ENCODE measurements at places on chromosomes 4 and X.
A peak's percentile ranks its signal among the peaks of the same experiment; 100 is the strongest.

- DNase-seq = no peak
Observed at GRCh38 chr4:5869966-5870619, 22.8 kb downstream of the CRMP1 start.

DNA sequence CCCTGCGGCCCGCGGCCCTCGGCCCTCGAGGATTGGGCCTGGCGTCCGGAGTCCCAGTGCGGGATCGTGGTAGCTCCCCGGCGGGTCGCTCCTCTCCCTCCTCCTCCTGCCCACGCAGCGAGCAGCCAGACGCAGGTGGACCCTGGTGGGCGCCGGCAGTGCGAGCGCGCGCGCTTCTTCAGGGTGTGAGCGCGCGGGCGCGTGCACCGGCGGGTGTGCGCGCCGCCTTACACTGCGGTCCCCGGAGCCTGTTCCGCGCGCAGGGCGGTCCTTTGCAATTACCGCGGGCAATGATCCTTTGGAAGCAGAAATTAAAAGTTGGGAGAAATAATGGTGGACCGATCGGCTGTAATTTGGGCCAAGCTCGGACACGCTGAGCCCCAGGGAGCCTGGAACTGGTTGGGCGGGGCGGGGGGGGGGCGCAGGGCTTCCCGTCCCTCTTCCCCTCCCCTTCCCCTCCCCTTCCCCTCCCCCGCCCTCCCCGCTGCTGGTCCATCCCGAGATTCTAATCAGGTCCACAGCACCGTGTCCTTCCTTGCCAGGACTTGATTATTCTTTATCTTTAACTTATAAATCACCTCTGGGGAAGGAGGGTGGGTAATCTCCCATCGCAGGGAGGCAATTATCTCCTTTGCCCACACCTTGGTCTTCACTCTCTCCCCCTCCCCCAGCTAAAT, 1.6 kb upstream of the NKX1-1 start:
- DNase-seq = no peak

- no peak for DNase-seq
Observed at GRCh38 chrX:17655211-17656034, 81.9 kb upstream of the SCML1 start.

- DNase-seq = no peak
Observed at GRCh38 chrX:15511563-15511962, 11.0 kb downstream of the BMX start.

GRCh38 chrX:85815203-85815751, 232.1 kb downstream of the CHM start:
- no peak for DNase-seq

- no peak for DNase-seq
Observed at GRCh38 chrX:123771449-123772064, 38.7 kb upstream of the THOC2 start.

DNA sequence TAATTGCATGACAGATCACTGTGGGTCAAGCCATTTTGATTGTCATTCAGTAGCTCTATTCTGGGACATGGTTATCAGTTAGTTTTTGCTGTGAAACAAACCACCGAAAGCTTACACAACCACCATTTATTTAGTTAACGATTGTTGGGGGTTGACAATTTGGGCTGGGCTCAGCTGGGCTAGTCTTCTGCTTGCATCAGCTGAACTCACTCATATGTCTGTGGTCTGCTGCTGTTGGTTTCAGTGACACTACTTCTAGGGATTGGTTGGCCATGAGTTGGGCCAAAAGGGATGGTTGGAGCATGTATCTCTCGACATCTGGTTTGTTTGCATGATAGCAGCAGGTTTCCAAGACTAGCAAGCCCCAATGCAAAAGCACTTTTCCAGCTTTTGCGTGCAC, 5.3 kb upstream of the SMIM10 start:
- no peak for DNase-seq

DNA sequence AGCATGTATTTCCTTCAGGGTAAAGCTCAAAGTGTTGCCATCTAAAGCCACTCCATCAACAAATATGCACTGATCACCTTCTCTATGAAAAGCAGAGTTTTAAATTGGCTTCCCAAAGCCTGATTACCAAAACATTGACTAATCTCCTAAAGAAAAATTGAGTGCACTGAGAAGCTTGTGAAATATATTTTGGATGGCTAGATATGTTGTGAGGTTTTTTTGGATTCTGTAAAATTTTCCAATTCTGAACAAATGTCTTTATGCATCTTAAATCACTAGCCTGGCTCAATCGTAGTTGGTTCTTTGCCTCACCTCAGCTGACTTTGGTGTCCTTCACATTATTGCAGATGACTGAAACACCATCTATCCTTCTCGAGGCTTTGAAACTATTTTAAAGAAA, 14.9 kb upstream of the EXOSC9 start:
- DNase-seq = no peak

DNA sequence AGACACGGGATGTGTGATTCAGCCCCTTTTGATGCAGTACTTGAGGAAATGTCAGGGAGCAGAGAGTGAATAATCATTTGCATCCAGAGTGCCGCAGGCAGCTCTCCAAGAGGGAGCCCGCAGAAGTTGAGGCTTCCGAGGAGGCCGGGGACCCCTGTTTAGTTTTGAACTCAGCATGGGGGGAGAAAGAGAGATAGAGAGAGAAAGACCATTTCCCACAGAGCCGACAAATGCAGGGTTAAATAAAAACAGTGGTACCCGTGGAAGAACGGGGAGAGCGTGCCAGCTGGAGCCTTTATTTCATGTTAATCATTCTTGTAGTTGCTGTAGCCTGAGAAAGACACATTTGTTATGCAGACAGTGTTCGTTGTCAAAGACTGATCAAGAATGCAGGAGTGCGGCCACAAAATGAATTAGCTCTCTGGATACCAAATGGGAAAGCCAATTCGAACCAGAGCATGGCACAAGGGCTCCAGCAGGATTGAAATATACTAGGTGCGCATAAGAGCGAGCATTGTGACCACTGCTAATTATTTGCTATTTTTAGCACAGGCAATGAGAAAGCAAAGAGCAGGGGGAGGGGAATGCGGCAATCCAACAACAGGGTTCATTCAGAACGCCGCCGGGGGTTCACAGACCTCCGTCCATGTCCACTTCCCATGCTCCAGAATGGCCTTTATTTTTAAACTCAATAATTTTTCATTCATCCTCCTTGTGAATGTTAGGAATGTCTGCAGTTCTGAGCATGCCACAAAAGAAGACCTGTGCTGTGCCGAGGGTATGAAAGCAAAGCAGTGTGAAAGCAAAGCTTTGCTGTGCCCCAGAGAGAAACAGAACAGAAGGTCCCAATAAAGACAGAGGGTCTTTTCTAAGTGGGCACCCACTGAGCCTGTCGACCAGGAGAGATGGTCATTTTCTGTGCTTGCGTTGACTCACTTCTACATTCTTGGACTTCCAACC, 243.9 kb upstream of the VCX3A start:
- no peak for DNase-seq

DNA sequence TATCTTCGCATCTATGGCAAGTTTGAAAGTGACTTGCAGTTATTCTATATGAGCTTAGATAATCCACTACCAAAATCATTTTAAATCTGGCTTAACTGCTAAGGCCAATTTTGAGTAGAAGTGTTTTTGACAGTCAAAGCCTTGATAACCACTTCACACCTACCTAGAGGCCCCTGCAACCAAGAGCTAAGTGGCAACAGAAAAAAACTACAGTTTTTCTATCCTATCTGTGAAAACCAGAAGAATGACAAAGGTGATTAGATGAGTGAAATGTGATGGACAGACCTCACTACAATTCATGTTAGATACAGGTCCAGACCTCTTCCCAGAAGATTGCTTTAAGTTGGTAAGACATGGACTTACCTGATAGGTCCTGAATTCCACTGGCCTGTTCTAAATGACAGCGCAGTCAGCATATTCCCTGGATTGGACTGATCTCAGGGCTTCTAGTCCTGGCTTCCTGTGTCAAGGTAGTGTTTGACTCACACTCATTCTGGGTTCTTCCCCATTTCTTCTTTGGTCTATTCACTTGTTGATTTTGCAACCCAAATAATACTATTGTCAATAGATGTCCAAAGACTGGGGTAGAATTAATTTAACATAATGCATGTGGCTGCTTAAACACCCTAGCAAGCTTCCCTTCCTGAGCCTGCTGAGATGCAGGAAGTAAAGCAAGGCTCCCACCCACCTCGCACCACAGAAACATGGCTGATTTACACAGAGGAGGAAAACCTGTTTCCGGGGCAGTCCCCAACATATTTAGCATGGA, 65.1 kb downstream of the PPP3CA start:
- peak; percentile 9 for DNase-seq

DNA sequence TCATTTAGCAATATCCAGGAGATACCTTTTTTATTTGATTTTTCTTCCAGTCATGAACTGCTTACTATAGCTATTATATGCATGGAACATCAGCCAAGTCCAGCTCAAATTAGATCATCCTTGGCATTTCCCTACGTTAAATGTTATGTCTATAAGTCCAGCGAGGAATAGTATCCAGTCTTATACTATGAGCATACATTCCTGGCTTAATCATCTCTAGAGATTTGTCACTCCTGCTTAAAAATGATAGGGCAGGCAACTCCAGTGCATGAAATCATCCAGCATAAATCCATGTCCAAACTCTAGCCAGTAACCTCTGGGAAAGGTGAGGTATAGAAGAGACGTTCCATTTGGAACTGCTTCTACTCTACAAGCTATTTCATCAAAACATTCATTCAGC, 126.7 kb upstream of the VCX2 start:
- DNase-seq = no peak

DNA sequence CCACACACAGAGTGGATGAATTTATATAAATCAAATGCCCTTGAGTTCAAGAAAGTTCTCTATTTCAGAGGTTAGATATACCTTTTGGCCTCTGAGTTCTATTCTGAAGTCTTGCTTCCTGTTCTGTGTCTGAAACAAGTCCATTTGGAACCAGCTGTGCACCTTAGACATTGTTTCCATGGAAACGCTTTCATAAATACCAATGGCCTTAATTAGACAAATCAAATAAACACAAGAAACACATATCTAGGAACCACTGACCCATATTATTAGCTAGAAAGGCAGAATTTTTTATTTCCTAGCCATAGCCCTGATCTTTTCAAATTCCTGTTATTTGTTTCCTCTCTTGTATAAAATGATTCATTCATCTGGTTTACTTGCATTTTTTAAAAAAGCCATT, 8.4 kb upstream of the C4orf54 start:
- DNase-seq = no peak

GRCh38 chr4:177555007-177555574, 112.9 kb upstream of the AGA start:
- DNase-seq = no peak

DNA sequence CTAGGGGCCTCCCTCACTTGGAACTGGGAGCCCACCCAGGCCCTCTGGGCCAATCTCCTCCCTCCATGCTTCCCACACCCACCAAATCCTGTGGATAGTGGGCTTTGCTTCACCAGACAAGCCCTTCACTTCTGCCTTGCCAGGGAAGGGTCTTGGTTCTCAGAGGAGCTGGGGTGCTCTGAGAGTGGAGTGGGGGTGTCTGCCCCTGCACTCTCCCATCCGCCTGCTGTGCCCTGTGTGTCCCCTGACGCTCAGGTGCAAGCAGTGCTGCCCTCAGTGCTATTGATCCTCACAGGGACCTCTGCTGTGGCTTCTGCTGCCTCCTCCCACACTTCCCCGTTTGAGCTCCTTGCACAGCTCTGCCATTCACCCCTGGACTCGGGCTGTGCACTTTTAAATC, 117.3 kb upstream of the NKX1-1 start:
- no peak for DNase-seq

GRCh38 chr4:163697121-163697520, 202.6 kb downstream of the TMA16 start:
- no peak for DNase-seq

DNA sequence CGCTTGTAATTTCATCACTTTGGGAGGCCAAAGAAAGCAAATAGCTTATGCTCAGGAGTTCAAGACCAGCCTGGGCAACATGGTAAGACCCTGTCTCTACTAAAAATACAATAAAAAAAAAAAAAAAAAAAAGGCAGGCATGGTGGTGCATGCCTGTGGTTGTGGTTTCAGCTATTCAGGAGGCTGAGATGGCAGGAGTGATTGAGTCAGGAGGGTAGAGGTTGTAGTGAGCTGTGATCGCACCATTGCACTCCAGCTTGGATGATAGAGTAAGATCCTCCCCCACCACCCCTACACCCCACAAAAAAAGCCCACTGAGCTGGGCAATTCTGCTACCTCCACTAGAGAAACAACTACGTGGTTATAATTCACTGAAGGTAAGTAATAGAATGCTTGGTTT, 118.8 kb upstream of the PCDH18 start:
- no peak for DNase-seq

- no peak for DNase-seq
Observed at GRCh38 chrX:47629419-47630200, at the start of gene CFP. TSS of gene CFP (minus strand) at chrX:47629930. CDS start at chrX:47629844, 86 bp downstream.

GRCh38 chr4:152680988-152681603, 1.3 kb upstream of the TMEM154 start:
- DNase-seq = no peak

- DNase-seq = no peak
Observed at GRCh38 chr4:184942444-184943425, 75.6 kb upstream of the HELT start.

DNA sequence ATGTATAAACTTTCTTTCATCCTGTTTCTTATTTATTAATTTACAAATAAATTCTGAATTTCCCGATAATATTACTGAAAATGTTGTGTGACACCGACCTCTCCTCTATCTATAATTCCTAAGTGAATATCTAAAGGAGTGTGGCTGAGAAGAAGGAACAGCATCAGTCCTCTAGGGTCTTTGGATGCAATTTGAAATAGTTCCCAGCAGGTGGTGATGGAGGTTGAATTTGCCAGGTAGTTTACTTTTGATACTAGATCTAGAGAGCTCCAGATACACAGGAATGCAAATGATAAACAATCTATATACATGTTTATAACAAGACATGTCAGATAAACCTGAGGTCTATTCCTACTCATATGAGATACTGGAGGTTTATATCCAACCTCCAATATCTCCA, 305.4 kb downstream of the PCDH18 start:
- no peak for DNase-seq

DNA sequence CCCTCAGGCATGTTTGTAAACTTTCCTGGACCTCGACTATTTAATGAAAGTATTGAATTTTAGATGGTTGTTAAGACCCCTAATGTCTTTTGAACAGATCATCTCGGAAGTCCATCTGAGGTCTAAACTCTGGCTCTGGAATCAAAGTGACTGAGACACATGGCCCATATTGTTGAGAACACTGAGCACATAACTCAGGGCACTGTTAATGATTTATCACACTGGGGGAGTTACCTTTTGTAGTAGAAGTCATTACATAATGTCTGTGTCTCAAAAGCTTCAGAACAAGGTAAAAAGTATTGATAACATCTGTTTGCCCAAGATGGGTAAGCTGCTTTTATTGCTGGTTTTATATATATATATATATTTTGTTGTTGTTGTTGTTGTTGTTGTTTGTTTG, 103.4 kb upstream of the HS3ST1 start:
- no peak for DNase-seq

DNA sequence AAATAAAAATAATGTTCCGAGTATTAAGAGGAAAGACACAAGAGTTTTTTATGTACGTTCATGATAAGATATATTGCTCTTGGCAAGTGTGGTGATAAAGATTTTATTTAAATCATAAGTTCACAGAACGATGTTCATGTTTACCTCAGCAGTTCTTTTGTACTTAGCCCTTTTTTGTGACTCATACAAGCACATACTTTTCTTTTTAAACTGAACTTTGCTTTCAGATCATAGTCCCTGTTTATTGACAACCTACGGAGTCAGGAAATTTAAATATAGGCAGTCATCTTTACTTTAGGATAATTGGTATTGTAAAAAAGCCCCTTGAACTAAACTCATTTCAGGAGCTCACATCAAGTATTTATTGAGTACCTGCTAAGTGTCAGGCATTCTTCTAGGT, 1.3 kb upstream of the CTSO start:
- no peak for DNase-seq
